ENCODE measurements at places on chromosomes 1 and 21. TPM values are rescaled to one million over a fixed set of nuclear protein-coding genes. Genes with fewer than 3 reads are reported as not detected.

Gene SPATA45
- not detected for polyA plus RNA-seq

Gene TIMM17A
- 57.7 TPM for polyA plus RNA-seq

Gene ZNF695
- polyA plus RNA-seq = under 0.01 TPM

Gene RBBP4
- polyA plus RNA-seq = 59.9 TPM

GRCh38 chr1:11841245-11842153 lies 6.1 kb downstream of the NPPA start:
- H3K4me1 ChIP-seq = no peaks in the 10 kb centered on the region
- no peaks in the 10 kb centered on the region for H3K27me3 ChIP-seq
- no peak overlapping the region for H3K27ac ChIP-seq
- no peak for DNase-seq

- no peak overlapping the region for H3K27ac ChIP-seq
- no peaks in the 10 kb centered on the region for H3K4me1 ChIP-seq
- H3K27me3 ChIP-seq = no peaks in the 10 kb centered on the region
- DNase-seq = no peak
Measured at GRCh38 chr1:80359666-80360065, 1353.1 kb upstream of the ADGRL4 start.

DNA sequence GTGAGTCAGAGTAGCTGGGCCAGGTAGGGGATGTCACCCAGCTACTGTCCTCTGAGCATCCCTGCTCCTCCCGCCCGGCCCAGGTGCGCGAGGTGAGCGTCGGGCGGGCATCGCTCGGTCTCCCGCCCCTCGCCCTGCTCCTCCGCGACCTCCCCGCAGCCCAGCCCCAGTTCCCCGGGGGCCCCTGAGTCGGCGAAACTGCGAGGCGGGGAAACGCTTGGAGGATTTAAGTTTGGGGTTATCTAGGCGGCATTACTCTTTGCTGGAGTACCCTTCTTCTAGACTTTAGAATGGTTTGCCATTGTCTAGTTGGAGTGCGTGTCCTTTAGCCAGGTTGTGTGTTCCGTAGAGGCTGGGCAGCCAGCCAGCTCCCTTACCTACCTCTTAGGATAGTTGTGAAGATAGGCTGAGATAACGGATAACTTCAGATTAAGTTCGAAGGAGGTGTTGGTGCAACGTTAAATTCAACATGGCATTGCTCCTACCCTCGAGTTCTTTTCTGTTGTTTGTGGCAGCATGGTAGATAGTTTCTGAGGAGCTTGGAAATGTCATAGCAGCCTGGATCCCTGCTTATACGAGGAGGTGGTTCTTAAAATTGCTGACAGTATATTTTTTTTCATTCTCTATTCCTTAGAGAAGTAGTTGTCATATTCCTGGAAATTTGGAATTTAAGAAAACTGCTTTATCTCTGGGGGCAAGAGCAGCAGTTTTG lies 697 bp downstream of the AGO3 start:
- peak overlapping the region; percentile 98 for H3K27ac ChIP-seq
- peaks cover 20% of the 10 kb centered on the region for H3K4me1 ChIP-seq
- no peaks in the 10 kb centered on the region for H3K27me3 ChIP-seq
- peak overlapping the region; percentile 89 for H3K4me3 ChIP-seq
- no peaks in the 10 kb centered on the region for H3K36me3 ChIP-seq

- no peak for DNase-seq
- no peaks in the 10 kb centered on the region for H3K36me3 ChIP-seq
- H3K4me1 ChIP-seq = no peaks in the 10 kb centered on the region
- no peak overlapping the region for H3K4me3 ChIP-seq
Measured at GRCh38 chr21:33042812-33043211, 17.1 kb downstream of the OLIG2 start.

DNA sequence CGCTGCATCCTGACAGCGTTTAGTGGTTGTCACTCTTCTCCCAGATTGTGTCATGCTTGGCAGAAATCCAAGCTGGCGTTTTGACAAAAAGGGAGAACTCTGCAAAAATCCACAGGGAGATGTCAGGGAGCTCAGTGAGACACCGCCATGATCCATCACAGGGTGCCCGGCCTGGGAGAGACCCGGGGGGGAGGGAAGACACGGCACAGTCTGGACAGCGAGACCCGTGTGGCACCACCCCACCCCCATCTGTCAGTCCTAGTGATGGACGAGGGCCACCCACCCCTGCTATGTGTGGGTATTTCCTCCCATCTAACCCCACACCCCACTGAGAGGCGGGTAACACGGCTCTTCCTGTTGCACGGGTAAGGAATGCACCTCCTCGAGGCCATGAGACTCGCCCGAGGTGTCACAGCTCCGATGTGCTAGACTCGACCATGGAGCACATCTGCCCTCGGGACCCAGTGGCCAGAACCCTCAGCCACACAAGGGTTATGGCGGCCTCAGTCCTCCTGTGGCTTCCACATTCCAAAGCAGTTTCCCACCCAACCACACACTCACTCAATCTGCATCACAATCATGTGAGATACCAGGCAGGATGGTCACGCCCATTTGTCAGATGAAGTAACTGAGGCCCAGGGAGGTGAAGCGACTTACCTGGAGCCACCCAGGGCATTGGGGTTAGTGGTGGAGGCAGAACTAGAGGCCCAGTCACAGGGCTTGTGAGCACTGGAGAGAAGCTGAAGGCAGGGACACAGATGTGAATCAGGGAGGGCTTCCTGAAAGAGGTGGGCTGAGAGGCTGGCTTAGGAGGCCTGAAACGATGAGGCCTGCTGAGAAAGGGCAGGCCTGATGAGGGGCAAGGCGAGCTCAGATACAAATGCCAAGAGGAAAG lies 688.5 kb downstream of the MATN1 start:
- no peak for DNase-seq
- no peaks in the 10 kb centered on the region for H3K36me3 ChIP-seq

- H3K4me3 ChIP-seq = no peak overlapping the region
- no peaks in the 10 kb centered on the region for H3K4me1 ChIP-seq
- H3K36me3 ChIP-seq = no peaks in the 10 kb centered on the region
- no peak for DNase-seq
- H3K27ac ChIP-seq = no peak overlapping the region
- H3K27me3 ChIP-seq = no peaks in the 10 kb centered on the region
Measured at GRCh38 chr1:167227934-167228378, 7.3 kb downstream of the POU2F1 start.

Data from sigmoid colon (tissue), 7 donors.